ENCODE measurements at places on chromosomes 7 and 10.

GRCh38 chr7:38248069-38248567 is 25.3 kb downstream of the TARP start:
- no peak for DNase-seq

DNA sequence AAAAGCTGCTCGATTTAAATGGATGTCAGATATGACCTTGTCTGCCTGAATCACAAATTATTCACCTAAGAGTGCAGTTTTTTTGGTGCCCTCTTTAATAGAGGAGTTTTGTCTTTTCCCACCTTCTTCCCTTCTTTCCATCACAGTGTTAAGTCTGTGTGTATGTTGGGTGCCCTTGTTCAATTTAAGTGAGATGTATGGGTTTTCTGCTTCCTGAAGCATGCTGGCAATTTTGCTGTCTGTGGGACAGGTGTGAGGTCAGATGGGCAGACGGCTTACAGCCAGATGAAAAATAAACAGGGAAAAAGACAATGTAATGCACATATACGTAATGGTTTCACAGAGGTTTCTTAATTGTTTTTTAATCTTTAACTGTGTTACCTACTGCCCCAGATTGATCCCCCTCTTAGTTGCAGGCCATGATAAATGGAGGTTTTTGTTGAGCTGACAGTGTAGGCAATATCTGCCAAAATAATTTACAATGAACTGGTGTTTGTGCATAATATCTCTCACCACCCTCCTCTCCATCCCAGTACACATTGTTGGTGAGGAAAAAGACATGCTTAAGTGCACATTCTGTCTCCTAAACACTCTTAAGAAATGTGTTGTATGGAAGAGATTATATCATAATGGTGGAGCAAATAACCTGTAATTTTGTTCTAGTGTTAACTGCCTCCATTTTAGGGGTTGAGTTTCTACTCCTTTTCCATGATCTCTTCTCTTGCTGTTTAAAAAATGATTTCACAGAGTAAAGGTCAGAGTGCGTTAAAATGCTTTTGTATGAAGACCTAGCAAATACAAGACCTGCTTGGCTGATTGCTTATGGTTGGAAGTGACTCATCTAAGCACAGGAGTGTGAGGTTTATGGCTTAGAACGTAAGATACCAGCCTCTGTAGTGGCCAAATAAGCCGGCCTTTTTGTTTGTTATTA is 123.9 kb downstream of the LRRC4 start:
- peak; percentile 62 for DNase-seq

DNA sequence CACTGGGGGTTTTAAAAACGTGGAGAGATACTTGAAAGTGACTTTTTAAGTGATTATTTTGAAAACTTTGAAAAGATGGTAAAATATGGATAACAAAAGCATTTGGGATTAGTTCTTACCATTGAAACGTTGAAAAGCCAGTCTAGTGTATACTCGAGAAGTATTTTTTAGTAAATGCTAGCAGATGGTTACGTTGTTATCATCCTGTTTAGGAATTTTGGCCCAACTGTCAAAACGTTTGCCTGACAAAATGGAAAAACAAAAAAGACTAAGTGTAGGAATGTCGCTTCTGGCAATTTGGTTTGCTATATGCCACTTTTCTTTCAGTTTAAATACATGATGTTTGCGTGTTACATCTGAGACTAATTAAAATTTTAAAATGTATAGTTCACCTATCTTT is 1.2 kb downstream of the RBM33 start:
- no peak for DNase-seq

DNA sequence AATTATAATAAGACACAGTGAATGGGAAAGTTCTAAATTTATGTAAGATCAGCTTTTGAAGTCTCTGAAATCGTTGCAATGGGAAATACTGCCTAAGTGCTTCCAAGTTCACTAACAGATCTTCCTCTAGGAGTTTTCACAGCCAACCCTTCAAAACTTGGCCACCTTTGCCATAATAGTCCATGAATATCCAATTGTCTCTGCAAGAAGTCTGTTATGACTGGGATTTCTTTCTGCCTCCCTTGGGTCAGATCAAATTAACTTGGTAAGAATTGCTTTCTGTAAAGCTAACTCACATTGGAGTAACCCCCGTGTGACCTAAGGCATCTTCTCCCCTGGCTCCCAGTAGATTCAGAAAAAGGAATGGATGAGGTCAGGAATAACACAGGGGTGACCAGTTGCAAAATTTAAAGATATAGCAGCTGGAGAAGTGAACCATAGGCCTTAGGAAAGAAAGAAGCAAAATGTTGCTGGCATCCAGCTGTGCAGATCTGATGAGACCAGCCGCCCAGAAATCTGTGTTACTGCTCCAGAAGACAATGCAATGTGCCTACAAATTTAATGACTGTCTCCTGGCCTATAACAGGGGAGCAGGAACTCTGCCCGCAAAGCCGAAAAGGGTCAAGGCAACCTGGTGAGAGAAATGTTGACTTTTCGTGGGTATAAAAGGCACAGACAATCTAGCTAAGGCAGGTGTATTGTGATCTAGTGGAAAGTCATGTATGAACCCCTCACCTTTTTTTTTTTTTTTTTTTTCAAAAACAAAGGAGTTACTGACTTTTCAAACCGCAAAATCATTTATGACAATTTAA is 7.5 kb upstream of the OPTN start:
- no peak for DNase-seq

GRCh38 chr10:48947690-48948469 is 8.2 kb upstream of the LRRC18 start:
- DNase-seq: no peak

- peak; percentile 27 for DNase-seq
These were observed 201.5 kb downstream of the ADAM12 start for GRCh38 chr10:126186766-126187165.

- no peak for DNase-seq
These were observed 2.8 kb downstream of the BCAP29 start for GRCh38 chr7:107582875-107583274.

GRCh38 chr10:77620731-77621130 is 16.9 kb downstream of the KCNMA1 start:
- DNase-seq: no peak

- peak; percentile 54 for DNase-seq
These were observed 881 bp downstream of the C10orf67 start for GRCh38 chr10:23343591-23344240.

DNA sequence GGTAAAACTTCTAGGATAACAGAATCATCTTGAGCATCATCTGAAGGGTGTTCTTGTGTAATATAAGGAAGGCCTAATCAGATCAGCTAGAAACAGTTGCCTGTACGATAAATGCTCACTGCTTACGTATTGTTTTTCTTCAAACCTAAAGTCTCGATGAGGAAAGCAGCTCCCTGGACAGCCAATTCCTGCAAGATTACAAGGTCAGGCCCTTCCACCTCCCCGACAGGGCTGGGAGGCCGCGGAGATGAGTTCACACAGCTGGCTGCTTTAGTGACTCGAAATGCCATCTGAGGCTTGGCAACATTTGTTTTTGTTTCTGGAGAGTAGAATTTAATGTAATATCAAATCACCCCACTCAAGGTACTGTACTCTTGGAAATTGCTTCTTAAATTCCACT is 95.1 kb upstream of the PFKP start:
- DNase-seq: no peak

- DNase-seq: peak; percentile 46
These were observed 232.2 kb downstream of the DNAJB6 start for GRCh38 chr7:157568770-157569584.

- DNase-seq: no peak
These were observed 122.7 kb downstream of the ARID5B start for GRCh38 chr10:62024026-62024701.

- DNase-seq: no peak
These were observed 12.8 kb upstream of the CXCL12 start for GRCh38 chr10:44397476-44398225.

Measured in cardiac fibroblast (primary cell).